Common myeloid progenitor, CD34-positive (primary cell): ENCODE measurements at places on chromosomes 5 and 9.

DNA sequence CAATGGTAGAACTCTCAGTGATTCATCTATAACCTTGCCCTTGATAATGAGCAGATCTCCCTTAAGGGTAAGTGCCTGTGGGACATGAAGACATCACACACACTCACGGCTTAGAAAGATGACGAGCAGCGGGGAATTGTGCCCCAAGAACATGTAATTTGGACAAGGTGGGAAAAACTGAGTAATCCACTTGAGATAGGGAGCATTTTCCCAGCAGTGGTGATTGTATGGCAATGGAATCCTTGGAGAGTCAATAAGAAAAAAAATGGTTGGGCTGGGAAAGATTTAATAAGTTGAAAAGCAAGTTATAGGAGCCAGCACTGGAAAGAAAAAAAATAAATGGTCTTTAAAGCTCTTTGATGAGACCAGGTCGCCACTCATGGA lies 193.1 kb downstream of the GLIS3 start:
- H3K4me3 ChIP-seq = no peak overlapping the region
- no peak overlapping the region for H3K27ac ChIP-seq
- H3K36me3 ChIP-seq = no peaks in the 10 kb centered on the region
- no peaks in the 10 kb centered on the region for H3K27me3 ChIP-seq
- DNase-seq = no peak
- H3K4me1 ChIP-seq = no peaks in the 10 kb centered on the region

- H3K4me1 ChIP-seq = no peaks in the 10 kb centered on the region
- no peak overlapping the region for H3K27ac ChIP-seq
- no peaks in the 10 kb centered on the region for H3K36me3 ChIP-seq
Observed at GRCh38 chr5:127685662-127686061, 17.5 kb upstream of the CCDC192 start.

DNA sequence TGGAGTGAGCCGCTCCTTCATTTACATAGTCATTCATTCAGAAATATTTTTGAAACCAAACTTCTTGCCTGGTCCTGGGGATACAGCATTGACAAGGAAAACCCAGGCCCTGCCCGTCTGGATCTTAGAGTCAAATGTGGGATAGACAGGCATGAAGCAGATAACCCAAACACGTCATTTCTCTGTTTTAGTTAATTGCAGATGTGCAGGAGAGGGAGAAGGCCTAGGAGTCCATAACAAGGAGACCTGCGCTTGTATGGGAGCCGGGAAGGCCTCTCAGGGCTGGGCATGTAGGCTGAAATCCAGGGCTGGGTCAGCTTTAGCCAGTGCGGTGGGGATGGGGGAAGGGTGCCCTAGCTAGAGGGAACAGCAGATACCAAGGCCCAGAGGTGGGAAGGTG lies 43.3 kb downstream of the PRRX2 start:
- peaks cover 20% of the 10 kb centered on the region for H3K4me1 ChIP-seq
- no peak overlapping the region for H3K4me3 ChIP-seq
- no peak overlapping the region for H3K27ac ChIP-seq
- no peak for DNase-seq
- H3K36me3 ChIP-seq = no peaks in the 10 kb centered on the region

GRCh38 chr9:123741214-123741613 lies 188.7 kb downstream of the DENND1A start:
- no peaks in the 10 kb centered on the region for H3K27me3 ChIP-seq
- H3K4me1 ChIP-seq = no peaks in the 10 kb centered on the region
- H3K36me3 ChIP-seq = no peaks in the 10 kb centered on the region
- peak; percentile 25 for DNase-seq

- no peaks in the 10 kb centered on the region for H3K4me1 ChIP-seq
- no peak overlapping the region for H3K4me3 ChIP-seq
- no peaks in the 10 kb centered on the region for H3K36me3 ChIP-seq
- DNase-seq = no peak
- no peak overlapping the region for H3K27ac ChIP-seq
Observed at GRCh38 chr9:70868661-70869652, 252.5 kb downstream of the TRPM3 start.

DNA sequence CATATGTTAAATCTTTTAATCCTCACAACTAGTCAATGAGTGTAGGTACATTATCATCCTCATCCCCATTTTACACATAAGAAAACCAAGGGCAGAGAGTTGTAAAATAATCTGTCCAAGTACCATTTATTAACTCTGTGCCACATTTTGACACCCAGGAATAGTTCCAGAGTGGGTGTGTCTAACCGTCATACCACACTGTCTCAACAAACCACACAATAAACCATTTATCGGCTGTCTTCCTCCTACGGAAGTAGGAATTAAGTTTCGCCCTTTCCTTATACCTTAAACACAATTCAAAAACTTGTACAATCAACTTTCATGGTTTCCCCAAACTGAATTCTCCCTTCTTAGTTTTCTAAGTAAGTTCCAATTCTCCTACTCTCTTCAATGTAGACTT lies 11.4 kb downstream of the AP3B1 start:
- H3K36me3 ChIP-seq = peaks cover 4% of the 10 kb centered on the region
- no peaks in the 10 kb centered on the region for H3K27me3 ChIP-seq
- no peak for DNase-seq
- no peaks in the 10 kb centered on the region for H3K4me1 ChIP-seq
- no peak overlapping the region for H3K27ac ChIP-seq
- no peak overlapping the region for H3K4me3 ChIP-seq

GRCh38 chr5:113253037-113253436 lies 181.8 kb downstream of the TSSK1B start:
- H3K36me3 ChIP-seq = no peaks in the 10 kb centered on the region
- H3K4me3 ChIP-seq = no peak overlapping the region
- no peaks in the 10 kb centered on the region for H3K4me1 ChIP-seq
- DNase-seq = no peak
- no peak overlapping the region for H3K27ac ChIP-seq

- H3K4me3 ChIP-seq = no peak overlapping the region
- no peak overlapping the region for H3K27ac ChIP-seq
- H3K4me1 ChIP-seq = no peaks in the 10 kb centered on the region
- no peak for DNase-seq
Observed at GRCh38 chr5:152007653-152008335, 83.1 kb upstream of the GLRA1 start.
